ENCODE measurements at places on chromosomes 2 and 18.

- DNase-seq = no peak
These were observed 90.4 kb downstream of the MBD2 start for GRCh38 chr18:54134053-54134452.

DNA sequence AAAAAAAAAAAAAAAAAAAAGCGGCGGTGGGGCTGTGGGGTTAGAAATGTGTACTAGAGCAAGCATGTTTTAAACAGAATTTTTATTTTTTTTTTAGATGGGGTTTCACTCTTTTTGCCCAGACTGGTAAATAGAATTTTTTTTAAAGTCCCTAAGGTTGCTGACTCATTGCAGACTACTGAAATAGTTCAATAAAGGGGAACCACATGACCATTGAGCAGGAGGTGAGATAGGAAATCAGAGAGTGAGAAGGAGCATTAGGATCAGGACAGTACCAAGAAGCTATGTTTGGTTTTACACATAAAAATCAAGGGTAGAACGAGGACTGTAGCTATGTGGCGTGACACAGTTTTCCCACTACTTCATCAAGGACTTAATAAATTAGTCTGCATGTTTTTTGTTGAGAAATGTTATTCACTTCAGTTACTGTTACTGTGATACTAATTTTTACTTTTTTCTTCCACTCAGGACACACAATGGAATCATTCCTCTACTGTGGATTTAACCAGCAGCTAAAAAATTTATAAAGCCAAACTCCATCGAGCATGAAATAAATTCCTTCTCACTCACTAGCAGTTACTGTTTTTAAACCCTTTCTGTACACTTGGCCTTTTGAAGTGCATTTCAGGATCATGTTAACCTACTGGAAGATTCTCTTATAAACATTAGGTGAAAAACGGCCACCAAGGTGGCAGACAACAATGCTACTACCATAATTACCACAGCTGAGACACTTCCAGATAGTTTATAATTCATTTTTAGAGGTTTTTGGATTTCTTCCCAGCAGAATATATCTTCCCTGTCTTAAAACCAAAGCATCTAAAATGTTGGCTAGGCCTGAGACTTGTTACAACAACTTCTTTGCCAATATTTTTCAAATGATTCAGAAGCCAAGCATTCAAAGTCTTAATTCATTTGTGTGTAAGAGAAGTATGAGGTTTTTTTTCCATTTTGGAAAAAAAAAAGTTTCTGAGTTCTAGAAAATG, 33.2 kb downstream of the LAMA1 start:
- DNase-seq = no peak

GRCh38 chr2:100417711-100418124, 250 bp upstream of the CHST10 start:
- no peak for DNase-seq

DNA sequence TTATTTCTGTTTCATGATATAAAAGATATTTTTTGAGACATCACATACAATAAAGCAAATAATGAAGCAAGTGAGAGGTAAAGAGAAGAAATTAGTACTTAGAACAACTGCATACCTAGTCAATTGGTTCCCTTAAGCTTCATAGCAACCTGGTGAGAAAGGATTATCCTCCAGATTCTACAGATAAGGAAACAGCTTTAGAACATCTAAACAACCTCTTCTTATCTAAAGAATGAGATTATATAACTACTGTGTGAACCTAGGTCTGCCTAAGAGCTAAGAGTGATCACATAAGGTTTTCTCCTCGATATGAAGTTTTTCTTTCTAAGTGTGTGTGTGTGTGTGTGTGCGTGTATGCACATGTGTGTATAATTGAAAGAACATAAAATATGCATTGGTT, 265.1 kb downstream of the NOL4 start:
- no peak for DNase-seq

GRCh38 chr2:105919826-105920225, 175.1 kb downstream of the NCK2 start:
- DNase-seq = peak; percentile 70

- DNase-seq = no peak
These were observed 693.4 kb downstream of the SOCS6 start for GRCh38 chr18:70982292-70982691.

DNA sequence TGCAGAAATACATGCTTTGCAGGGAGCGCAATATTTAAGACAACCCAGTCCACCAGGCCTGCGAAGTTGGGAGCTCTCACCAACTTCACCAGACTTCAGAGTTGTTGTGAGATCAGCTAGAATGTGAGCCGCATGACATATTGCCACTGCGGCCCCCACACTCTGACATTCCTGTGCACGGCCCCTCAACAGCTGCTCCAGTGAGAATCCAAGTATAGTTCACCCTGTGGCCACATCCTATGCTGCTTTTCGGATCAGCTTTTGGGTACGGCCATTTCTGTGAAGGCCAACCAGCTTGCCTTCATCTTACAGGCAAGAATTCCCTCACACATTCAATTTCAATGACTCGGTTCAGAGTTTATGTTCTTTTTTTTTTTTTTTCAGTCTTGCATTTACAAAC, 177.8 kb downstream of the SOX11 start:
- DNase-seq = no peak

DNA sequence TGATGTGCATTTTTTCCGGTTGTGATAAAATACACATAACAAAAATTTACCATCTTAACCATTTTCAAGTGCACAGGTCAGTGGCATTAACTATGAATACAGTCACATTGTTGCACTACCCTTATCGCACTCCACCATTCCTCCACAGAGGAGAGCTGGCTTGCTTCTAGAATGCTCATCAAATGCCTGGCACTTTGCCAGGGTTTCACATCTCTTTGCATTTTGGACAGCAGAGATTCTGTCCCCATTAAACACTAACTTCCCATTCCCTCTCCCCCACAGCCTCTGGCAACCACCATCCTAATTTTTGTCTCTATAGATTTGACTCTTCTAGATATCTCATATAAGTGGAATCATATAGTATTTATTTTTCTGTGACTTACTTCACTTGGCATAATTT, 165.0 kb downstream of the ASB1 start:
- no peak for DNase-seq

GRCh38 chr2:32741575-32741974, 113.7 kb downstream of the TTC27 start:
- no peak for DNase-seq

- no peak for DNase-seq
These were observed 612.6 kb upstream of the ACVR2A start for GRCh38 chr2:147232225-147232669.

- no peak for DNase-seq
These were observed 184.8 kb upstream of the SOX11 start for GRCh38 chr2:5507367-5507766.

DNA sequence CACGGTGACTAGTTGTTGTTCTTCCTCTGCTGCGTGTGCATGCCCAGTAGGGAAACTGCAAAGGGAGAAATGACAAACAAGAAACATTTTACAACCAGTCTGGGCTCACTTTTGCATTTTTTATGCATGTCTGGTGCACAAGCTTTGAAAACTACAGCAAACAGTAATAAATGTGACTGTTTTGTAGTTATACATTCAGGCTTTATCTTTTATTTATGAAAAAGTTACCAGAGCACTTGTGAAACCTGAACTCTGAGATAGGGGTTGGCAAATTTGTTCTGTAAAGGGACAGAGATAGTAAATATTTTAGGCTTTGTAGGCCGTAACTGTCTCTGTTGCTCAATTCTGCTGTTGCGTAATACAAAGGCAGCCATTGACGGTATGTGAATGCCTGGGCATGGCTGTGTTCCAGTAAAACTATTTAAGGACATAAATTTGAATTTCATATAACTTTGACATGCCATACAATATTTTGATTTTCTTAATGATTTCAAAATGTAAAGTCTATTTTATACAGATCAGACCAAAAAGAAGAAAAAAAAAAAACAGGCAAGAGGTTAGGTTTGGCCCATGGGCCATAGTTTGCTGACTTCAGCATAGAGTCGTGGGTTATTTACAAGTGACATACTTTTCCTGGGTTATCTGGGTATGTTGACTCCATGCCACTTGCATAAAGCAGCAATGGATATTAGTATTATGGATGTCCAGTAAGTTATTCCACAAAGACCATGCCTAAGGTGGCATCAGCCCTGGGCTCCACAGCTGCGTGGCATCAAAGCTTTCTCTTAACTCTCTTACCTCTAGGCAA, 53.6 kb upstream of the EML6 start:
- no peak for DNase-seq

DNA sequence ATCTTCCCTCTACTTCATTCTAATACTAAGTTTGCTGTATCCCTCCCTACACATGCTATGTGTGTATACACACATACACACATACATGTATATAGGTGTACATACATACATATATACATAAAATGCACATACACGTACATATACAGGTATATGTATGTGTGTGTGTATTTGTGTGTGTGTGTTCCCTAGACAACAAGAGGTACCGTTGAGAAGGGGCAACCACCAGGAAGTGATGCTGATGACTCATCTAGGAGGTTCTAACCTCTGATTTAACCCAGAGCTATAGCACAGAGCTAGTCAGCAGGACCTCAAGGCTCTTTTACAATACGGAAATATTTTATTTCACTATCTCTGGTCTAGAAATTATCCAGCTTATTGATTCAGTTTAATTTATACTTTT, 139.2 kb downstream of the LAMA3 start:
- peak; percentile 59 for DNase-seq

DNA sequence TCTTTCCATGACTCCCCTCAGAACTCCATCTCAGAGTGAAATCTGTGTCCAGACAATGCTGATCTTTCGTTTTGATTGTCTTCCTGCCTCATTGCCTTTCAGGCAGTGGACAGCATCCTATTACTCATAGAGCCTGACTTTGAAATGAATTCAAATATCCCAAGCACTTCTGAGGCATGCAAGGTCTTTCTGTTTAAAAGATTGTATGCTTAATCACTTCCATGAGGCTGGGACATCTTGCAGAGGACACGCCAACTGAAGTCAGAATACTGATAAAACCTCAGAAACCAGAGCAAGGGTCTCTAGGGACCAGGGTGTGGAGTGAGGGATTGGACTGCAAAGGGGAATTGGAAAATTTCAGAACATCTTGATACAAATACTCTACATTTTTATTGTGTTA, 836.5 kb upstream of the ID2 start:
- no peak for DNase-seq

DNA sequence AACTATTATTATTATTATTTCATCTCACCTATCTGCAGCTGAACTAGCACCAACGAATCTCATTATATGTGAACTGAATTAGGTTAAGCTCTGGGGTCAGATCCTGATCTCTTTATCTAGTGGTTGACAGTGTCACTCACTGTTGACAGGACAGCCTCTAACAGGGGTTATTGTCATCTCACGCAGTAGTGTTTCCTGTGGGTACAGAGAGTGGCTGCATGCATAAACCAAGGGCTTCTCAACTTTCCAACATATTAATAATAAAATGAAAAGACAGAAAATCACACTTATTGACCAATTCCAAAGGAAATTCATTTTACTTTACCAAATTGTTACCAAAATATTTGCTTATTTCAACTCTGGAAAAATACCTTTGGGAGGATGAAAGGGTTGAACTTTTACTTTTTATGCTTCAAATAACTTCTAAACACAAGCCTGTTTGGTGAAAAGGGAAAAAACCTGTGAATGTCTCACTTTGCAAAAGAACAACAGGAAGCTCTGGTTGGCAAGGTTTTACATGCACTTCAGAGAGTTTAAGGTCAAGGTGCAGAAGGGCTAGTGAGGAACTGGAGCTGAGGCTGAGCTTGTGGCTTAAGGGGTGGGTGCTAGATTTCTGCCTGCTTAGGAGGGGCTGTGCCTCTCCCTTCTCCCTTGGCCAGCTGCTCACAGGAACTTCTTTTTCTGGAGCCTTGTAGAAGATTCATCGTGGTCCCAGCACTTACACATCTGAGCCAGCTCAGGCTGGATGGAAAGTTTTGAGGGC, 72.6 kb downstream of the CTAGE1 start:
- no peak for DNase-seq

DNA sequence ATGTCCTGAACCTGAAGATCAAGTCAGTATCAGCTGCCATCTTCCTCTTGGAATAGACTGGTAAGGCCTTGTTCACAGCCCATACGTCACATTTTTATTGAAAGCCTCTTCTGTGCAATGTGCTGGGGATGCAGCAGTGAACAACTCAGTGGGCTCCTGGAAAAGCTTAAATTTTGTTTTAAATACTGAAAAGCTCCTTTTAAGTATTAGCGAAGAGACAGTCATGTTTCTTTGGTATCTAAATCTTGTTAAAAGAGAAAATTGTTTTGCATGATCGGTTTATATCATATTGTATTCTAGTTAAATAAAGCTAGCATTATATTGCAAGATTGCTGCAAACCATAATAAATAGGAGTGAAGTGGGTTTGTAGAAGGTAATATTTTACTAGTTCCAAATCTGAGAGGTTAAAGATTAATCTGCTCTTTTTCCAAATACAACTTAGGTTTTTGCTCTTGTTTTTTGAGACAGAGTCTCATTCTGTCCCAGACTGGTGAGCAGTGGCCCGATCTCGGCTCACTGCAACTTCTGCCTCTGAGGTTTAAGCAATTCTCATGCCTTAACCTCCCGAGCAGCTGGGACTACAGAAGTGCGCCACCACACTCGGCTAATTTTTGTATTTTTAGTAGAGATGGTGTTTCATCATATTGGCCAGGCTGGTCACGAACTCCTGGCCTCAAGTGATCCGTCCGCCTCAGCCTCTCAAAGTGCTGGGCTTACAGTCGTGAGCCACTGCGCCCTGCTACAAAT, 1.6 kb upstream of the RMDN2 start:
- DNase-seq = no peak

GRCh38 chr2:218020281-218020680, 17.5 kb upstream of the TNS1 start:
- DNase-seq = no peak

- no peak for DNase-seq
These were observed 127.3 kb upstream of the NYAP2 start for GRCh38 chr2:225272173-225272572.

DNA sequence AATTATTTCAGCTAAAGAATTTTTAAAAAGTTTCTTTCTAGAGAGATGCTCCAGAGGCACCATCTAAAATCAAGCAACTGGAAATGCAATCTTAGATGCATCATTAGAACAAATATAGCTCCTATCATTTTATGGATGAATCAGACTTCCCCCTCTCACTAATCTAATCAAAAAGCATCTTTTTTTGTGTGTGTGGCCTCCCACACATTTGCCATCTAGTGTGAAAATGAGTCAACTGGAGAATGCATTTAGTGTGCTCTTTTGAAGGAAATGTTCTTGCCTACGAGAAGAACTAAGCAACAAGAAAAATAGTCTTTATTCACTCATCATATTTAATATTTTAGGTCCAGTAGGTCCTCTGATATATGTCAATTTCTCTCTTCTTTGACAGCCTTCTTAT, 39.5 kb upstream of the FIGN start:
- no peak for DNase-seq
